ENCODE measurements at places on chromosomes 6 and 20.

DNA sequence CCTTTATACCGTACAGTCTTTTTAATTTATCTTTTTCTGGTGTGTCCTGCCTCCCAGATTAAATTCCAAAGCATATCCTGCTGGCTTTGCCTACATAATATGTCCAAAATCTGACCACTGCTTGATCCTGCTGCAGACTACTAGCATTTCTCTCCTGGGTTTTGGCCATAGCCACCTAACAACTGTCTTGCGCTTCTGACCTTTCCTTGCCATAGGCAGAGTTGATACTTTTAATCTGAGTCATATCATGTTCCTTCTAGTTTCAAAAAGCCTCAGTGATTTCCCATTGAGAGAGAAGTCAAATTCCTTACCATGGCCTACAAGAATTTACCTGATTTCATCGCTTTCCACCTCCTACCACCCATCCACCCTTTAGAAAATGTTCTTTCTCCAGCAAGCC, 104.8 kb downstream of the BCKDHB start:
- DNase-seq, result no peak

DNA sequence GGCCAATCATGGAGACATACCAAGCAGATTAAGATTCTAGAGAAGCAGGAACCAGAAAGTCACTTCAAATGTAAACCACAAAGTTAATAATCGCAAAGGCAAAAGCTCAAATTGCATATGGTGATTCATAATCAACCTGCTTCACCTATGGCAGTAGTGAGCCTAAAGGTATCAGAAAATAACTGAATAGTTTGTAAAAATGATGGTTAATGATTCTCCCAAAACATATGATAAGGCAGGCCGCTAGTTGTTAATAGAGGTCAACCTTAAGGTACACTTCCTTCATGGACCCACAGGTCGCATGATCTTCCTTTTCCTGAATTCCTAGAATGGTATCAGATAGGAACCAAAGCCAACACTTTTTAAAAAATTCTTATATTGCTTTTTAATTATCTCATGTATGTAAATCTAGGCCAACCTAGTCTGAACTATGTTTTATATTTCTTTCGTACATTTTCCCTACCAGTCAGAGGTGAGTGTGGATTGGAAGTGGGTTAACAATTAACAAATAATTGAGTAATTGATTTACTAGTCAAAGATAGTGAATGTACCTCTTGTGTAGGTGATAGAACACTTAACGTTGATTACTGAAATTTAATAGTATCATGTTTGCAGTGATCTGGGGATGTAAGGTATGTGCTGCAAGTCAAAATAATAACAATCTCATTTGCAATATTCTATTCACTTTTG, 16.4 kb downstream of the TAAR2 start:
- DNase-seq, result no peak

DNA sequence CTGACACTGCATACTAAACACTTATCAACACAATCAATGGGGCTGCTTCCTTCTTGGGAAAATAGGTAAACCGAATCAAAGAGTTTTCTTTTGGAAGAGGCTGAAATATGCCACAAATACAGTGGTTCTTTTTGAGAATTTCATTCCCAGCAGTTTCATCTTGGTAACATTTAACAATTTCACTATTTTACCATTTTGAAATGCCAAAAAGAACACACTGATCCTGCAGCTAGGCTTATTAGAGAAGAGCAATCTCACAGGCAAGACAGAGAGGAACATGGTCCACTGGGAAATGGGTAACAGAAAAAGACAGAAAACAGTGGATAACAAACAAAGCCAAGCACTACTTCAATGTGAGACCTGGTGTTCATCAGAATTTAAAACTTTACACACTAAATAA, 2.5 kb downstream of the CNR1 start:
- no peak for DNase-seq

GRCh38 chr20:49825521-49826033, 12.9 kb downstream of the SLC9A8 start:
- DNase-seq, result no peak

DNA sequence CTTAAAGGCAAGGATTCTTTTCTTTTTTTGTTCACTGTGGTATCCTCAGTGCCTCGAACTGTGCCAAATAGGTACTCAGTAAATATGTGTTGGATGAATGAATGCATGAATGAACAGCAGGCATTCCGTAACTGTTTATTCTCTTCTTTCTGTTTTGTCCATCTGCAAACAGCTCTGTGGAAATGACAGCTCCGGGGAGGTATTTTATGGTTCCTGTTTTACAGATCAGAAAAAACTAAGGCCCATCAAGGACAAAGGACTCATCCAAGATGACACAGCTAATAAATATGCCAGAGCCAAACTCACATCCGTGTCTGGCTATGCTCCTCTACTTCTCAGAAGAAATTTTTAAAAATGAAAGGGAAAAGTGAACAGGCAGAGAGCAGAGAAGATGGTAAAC, 21.0 kb downstream of the JPH2 start:
- DNase-seq, result no peak

GRCh38 chr20:6519556-6519955, 247.9 kb upstream of the BMP2 start:
- DNase-seq, result no peak

DNA sequence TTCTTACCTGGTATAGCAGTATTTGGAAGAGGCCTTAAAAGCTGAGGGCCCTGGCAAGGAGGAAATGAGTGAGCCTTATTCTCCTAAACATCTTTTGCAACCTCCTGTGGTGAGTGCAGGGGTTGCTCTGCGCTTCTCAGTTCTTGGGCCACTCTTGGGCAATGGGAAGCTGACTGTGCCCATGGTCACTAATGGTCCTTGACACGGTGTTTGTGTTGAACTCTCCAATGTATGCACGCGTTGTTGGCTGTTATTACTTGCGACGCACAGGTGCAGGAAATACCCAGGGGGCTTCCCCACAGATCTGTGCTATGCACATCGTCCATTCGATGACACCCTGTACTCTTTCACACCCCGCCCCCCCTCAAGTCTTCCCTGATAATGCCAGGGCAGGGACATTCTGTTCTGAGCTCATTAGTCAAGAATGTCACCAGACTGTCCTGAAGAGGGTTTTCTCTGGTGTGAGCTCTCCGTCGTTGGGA, 79.7 kb downstream of the EDN1 start:
- DNase-seq, result no peak

GRCh38 chr6:128507337-128508310, 12.8 kb downstream of the PTPRK start:
- DNase-seq, result no peak

- peak; percentile 35 for DNase-seq
Measured at GRCh38 chr20:39081255-39081654, 119.1 kb downstream of the DHX35 start.

DNA sequence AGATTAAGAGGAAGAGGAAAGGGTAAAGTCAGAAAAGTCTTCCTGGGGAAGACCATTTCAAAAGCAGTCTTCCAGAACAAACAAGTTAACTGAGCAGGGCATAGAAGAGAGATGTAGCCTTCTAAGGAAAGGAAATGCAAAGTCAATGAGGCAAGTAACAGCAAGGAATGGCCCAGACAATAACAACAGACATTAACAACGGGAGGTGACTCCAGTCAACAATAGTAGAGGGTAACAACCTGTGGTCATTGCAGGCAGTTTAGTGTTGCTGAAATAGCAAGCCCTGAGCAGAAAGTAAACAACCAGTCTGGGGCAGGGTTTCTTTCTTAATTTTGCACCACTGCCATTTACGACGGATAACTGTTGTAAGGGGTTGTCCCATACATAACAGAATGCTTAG, 2.1 kb downstream of the MDN1 start:
- no peak for DNase-seq

DNA sequence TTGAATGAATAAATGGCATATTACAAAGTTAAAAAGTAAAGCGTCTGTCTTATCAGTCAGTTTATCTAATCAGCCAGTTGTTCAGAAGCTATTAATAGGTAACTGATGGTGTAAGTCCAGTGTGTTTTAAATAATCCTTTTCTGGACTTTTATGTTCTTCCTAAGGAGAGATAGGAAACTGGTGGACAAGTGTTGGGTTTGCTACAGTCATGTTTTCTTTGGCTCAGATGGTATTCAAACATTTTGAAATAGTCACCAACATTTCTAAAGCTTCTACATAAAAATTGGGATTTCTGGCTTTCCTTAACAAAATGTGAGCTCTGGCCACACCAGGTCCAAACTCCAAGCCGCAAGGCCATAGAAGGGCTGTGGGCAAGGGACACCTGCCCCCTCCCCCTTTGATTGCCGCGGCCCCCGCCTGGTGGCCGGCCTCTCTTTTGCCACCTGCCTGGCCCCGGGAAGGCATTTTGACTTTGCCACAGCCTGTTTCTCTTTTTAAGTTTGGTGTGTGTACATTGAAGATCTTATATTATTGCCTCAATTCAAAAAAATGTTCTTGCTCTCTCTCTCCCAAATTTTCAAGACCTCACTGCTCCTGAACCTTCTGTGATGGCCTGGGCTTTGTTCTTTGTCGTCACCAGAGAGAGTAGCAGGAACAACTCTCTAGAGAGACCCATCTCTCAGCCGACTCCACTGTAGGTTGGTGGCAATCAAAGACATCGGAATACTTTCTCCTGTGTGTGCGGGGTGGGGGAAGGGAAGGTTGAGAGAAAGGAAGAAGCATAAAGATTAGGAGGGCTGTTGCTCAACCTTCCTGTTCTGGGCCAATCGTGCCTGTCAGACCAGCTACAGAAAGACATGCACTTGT, 84.0 kb upstream of the ZNF217 start:
- DNase-seq, result no peak

GRCh38 chr6:12238219-12238618, 51.9 kb upstream of the EDN1 start:
- no peak for DNase-seq

GRCh38 chr20:52365688-52366087, 174.1 kb upstream of the ZFP64 start:
- no peak for DNase-seq

DNA sequence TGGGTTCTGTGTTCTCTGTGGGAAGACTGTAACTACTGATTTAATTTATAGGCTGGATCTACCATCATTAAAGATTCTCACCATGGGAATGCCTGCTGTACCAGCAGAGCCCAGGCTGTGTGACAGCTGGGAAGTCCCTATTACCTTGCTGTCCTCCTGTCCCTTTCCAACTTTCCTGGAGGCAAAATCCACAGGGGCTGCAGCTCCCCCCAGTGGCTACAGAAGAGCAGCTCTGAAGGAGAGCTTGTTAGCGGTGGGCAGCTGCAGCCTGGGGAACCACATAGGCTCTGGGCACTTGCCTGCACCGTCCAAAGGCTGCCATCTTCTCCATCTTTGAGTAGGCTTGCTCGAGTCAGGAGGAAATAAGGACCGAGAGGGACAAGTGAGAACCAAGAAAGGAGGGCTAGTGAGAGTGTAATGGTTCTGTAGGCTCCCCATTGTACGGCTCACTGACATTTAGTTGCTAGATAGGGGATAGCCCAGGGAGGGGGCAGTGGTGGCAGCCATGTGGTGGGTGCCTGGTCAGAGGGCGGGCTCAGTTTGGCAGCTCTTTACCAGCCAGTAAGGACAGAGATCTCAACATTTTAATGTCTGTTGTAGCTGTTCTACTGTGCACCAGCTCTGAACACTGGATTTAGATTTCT, 155.1 kb upstream of the MLIP start:
- DNase-seq, result peak; percentile 64

DNA sequence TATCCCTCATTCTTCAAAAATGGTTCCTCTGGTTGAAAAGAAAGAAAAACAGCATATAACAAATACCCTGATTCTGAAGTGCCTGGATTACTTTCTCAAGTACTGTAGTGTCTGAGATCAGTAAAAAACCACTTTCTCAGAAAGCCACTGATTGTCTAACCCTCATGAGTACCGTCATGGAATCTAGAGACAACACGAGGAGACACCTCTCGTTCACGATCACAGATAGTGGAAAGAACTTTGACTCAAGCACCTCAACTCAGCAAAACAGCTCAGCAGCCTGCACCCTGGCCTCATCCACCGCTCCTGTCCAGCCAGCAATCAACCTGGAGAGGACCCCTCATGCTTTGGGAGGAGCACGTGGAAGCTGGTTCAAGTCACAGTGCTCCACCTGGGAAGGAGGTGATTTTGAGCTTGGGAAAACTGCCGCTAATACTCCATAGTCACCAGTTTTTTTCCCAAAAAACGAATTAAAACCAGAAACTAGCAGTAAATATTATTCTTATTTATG, 1.0 kb downstream of the SCML4 start:
- DNase-seq, result no peak

DNA sequence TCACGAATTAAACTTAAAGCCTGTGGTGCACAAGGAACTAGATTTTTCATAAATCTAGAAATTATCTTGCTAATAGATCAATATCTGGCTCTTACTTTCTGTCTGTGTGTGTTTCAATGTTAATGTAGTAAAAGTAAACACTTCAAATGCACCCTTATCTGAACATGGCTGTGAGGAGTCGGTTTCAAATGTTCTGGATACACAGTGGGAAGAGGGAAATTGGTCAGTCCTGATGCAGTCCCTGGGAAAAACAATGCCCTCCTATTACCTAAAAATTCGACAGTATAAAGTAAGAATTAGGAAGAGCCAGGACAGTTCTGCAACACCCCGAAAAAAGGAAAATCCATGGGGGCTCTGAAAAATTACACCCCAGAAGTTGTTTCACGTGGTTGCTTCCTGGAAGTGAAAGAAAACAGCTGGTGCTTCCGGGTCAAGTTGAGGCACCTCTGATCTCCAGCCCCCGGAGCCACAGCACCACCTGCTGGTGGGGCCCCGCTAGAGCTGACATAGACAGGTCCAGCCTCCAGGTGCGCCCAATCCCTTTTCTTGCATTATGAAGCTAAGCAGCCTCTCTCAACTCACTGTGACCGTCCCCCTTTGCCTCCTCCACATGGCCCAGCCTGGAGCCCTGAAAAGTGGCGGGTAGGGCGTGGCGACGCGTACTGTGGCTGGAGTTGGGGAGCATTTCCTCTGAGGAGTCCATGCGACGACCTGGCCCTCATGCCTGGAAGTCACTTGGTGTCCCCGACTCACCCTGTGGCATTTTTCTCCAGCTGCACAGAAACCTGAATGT, 8.3 kb downstream of the SEMG2 start:
- no peak for DNase-seq

DNA sequence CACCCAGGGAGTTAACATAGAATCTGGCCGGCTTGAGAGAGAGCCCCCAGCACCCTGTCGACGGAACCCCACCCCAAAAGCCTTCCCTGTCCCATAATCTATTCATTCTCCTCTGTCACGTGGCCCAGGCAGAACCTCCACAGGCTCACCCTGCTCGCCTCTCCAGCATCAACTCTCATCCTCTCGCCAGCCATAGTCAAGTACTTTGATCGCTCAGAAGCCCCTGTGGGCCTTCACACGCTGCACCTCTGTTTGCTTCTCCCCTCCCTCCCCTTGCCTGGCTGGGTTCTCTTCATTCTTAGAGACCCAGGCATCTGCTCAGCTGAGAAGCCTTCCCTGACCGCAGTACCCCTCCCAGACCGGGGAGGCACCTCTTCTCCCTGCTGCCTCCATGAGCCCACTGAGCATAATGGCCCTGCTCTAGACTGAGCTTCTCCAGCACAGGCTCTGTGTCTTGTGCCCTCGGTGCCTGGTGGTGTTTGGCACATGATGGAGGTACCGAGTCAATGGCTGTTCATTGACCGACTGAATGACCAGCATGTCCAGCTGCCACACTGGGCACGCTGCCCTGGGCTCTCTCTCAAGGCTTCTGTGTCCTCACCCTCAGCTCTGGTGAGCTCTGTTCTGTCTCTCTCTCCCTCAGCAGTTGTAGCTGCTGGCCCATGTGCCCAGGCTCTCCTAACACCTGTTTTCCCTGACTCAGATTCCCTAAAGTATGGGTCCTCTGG, 33.7 kb downstream of the PKIG start:
- DNase-seq, result no peak

All from NCI-H1694 treated with DMSO at 0.1 percent for 48 hours (cell line).